ENCODE measurements at places on chromosomes 6 and 20.

- DNase-seq, result peak; percentile 90
Observed at GRCh38 chr6:35368038-35368887, 25.9 kb downstream of the PPARD start.

DNA sequence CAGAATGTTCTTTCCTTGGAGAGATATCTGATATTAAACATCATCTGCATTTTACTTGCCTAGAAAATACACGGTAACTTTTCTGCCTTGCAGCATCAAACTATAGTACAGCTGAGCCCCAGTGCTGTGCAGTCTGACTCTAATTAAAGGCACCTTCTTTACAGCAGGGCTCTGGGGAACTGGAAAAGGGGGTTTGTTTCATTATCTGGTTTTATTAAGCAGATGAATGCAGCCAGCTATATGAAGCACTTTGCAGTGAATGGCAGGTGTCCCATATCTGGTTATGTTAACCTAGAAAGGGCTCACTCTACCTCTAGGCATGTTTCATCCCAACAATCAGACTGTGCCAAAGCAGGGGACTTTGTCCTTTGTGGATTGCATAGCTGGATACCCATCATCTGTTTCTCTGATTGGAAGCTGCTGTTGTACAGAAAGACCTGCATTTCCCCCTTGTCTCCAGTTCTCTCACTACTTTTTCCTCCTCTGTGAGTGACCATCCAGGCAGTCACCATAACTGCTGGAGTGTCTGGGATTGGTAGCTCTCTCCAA is 39.6 kb upstream of the CMTR1 start:
- DNase-seq, result no peak

- peak; percentile 10 for DNase-seq
Observed at GRCh38 chr20:10225439-10226060, 6.9 kb downstream of the SNAP25 start.

DNA sequence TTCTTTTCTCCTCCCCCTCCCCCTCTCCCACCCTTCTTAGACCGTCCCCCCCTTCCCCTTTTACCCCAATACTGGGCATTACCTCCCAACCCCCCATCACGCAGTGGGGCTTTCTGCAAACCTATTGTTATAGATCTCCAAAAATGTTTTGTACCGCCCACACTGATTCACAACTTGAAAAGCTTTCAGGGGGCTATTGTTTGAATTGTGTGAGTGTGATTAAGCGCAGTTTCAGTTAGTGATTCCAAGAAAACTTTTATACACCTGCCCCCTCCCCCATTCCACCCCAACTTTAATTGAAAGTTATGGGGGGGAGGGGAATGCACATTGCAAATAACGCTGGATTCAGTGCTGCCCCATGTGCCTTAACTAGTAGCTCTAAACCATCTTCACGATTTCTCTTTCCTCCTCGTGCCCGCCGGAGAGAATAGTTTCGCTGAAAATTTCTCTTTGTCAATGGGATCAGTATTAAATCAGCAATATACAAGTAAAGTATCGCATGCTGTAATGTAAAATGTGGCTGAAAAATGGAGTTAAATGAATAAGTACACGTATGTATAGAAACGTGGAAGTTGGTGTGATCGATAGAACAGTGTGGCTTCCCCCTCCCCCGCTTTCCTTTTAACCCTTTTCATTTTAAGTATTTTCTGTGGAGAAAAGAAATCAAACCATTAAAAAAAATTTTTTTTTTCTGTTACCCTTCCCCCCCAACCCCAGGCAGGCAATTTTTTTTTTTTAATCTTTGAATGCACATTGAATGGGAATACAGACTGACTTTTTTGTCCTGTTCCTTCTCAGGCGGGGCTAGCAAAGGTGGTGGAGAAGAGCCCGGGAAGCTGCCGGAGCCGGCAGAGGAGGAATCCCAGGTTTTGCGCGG is 632 bp downstream of the LIN28B start:
- DNase-seq, result no peak

DNA sequence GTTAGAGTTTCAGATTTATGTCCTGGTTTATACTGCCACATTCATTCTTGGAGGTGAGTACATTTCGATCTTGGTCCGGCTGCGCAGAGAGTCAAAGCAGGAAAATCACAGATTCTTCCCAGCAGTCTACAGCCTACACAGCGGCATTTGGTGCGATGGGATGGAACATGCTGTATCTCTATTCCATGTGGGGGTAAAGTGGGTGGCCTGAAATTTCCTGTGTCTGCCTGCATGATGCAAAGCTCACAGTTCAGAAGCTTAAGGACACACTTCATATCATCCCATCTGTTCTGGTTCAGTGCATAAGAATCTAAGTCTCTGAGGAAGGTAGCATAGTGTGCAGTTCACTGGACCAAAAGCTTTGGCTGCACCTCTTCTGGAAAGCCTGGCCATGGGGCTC is at the start of gene DEFB127:
Gene DEFB127, plus strand, starts transcription at position 301 of the 400 bp plus-strand sequence. Its CDS starts 91 bp downstream, at position 392.
- no peak for DNase-seq

DNA sequence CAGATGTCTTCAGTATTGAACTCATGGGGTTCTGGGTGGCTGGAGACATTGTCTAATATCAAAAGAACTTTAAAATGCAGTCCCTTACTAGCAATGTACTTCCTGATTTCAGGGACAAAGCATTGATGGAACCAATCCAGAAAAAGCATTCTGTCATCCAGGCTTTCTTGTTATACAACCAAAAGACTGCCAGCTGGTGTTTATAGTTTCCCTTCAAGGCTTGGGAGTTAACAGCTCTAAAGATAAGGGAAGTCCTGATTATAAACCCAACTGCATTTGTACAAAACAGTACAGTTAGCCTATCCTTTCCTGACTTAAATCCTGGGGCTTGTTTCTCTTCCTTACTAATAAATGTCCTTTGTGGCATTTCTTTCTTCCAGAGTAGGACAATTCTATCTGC is 160.0 kb downstream of the COL21A1 start:
- DNase-seq, result no peak

DNA sequence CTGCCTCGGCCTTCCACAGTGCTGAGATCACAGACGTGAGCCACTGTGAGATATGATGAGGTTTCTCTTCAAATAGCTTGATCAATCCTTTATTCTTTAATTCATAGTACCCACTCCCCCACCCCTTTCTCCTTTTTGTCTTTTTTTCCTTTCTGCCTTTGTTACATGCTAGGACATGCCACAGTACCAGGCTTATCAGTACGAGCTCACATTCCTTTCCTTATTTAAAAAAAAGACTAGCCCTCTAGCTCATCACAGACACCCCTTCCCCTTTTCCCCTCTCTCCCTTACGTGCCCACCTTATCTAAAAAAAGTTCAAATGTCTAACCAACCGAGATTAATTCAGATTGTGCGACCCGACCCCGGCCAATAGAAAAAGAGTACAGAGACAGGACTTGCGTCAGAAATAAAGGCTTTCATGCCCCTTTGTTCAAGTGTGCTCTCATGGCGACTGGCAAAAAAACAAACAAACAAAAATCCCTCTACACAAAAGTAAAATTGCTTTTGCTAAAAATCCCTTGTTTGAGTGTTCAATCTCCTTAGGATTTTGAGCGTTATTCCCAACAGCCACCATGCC is 49.2 kb downstream of the MRAP2 start:
- DNase-seq, result no peak

GRCh38 chr6:107811591-107812218 is 12.4 kb downstream of the SCML4 start:
- peak; percentile 91 for DNase-seq

- DNase-seq, result no peak
Observed at GRCh38 chr20:41163821-41164220, 26.5 kb downstream of the PLCG1 start.

DNA sequence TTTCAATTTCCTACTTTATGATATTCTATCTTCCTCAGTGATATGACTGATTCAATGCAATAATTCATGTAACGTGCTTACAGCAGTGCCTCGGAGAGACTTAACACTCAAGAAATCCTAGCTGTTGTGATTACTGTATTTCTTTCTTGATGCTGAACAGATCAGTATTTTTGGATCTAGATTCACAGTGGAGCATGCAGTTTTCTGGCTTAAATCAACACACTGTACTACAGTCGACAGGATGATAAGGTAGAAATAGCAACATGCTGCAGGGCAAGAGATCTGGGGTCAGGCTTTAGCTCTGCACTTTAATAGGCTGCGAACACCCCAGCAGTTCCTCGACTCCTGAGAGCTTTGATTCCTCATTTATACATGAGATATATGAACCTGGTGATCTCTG is 161.0 kb downstream of the AIG1 start:
- DNase-seq, result no peak

- no peak for DNase-seq
Observed at GRCh38 chr6:43942011-43942442, 172.0 kb downstream of the VEGFA start.

GRCh38 chr6:83303426-83303825 is 110.3 kb downstream of the RWDD2A start:
- no peak for DNase-seq

DNA sequence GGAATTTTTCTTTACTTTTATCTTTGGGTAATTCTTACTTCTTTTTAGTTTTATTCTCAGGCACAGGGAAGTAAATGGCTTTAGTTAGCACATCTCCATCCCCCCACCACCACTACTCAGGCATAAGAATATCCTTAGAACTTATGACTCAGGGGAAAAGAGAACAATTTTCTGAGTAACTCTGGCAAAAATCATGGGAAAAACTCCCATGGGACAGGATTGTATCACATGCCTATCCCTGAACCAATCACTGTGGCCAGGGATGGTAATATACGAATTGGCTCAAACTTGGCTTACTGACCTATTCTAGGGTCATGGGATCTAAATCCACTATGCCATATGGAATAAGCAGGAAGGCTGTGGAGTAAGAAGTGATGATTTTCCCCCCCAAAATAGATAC is 339.1 kb downstream of the BTBD3 start:
- DNase-seq, result no peak

DNA sequence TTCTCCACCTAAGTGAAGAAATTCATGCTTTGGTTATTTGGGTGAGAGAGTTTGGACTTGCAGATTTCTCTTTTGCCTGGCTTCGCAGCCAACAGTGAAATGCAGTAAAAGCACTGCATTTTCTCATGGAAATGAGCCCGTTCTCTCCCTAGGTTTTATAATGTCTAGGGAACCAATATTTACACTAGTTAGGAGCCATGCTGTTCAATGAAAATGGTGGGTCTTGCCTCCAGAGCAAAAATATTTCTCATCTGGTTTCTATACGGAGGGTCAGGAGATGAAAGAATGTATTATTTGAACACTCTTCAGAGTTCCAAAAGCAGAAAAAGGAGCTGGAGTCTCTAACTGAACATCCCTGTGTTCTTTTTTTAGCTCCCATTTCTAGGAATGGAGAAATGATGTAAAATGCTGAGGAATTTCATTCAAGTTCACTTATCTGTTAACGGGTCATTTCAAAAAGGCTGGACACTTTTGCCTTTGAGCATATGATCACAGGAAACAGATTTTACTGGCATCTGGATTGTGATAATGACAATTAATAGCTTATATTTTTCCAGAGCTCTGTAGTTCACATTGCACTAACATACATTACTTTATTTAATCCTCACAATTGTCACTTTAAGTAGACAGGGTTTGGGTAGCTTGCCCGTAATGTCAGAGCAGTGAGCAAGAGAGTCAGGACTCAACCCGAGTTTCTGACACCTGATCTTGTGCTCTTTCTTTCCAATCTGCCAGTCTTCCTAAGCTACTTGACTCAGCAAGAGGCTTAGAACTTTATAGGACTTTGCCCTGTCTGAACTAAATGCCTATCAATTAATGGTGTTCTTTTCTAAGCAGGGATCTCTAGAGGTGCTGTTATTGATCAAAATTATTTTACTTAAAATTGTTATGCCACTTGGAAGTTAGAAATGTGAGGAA is 78.0 kb downstream of the PPP1R14C start:
- DNase-seq, result no peak

GRCh38 chr20:44422083-44422482 is 53.6 kb upstream of the TTPAL start:
- DNase-seq, result peak; percentile 72

GRCh38 chr6:9224539-9224938 is 789.2 kb upstream of the SLC35B3 start:
- no peak for DNase-seq

GRCh38 chr20:33604991-33605370 is 57.1 kb upstream of the C20orf144 start:
- no peak for DNase-seq

DNA sequence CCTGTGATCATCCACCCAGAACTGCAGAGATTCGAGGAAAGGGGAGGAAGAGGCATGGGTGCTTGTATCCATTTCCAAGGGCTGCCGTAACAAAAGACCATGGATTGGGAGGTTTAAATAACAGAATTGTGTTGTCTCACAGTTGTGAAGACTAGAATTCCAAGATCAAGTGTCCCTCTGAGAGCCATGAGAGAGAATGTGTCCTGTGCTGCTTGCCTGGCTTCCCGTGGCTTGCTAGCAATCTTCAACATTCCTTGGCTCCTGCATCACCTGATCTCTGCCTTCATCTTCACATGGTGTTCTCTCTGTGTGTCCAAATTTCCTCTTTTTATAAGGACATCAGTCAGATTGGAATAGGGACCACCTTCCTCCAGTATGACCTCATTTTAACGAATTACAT is 69.8 kb downstream of the CDC40 start:
- DNase-seq, result peak; percentile 6

GRCh38 chr20:313948-314347 is 11.4 kb upstream of the SOX12 start:
- DNase-seq, result peak; percentile 93

DNA sequence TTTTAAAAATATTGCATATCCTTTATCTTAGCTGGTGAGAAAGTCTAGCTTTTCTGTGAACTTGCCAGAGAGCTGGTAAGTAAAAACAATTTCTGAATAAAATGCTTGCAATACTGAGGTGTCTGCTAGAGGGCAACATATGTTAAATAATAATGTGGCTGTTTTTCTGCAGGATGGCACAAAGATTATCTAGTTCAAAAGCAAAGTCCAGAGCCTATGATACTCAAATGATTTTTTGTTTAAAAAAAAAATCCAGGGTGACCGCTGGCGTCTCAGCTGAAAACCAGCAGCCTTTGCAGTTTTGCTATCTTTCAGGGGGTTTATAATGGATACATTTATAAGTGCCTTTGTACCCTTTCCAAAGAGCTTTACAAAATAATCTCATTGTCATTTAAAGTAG is 194.9 kb downstream of the PHACTR1 start:
- DNase-seq, result peak; percentile 43

GRCh38 chr6:2578767-2579166 is 172.0 kb downstream of the MYLK4 start:
- DNase-seq, result peak; percentile 35

GRCh38 chr6:87181903-87182302 is 26.5 kb downstream of the ZNF292 start:
- DNase-seq, result no peak

- peak; percentile 87 for DNase-seq
Observed at GRCh38 chr6:3176562-3177355, 19.4 kb upstream of the TUBB2A start.

Measured in kidney tubule cell (primary cell).